Fibroblast of the conjunctiva (primary cell): ENCODE measurements at places on chromosomes 7 and 10.

GRCh38 chr7:145831616-145832206, 284.9 kb upstream of the CNTNAP2 start:
- DNase-seq = no peak

DNA sequence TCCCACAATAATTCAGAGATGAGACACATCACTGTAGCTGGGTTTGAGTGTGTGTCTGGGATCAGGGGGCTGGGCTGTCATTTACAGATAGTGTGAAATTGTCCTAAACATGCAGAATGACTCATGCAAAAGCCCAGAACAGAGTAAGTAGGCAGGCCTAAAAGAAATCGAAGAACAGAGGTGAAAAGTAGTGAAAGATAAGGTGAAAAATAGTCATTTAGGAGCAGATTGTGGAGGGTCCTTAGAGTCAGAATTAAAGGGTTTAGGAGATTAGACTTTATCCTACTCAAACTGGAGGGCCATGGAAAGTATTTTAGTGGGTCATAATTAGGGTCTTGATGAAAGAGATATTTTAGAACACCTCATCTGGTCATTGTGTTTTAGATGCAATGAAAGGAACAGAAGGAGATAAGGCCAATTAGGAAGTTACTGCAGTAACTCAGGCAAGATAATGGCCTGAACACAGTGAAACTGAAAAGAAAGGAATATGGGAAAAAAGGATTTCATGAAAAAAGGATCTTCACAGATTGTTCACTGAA, 58.3 kb upstream of the NEBL start:
- DNase-seq = no peak

- no peak for DNase-seq
Measured at GRCh38 chr7:96996111-96996957, 9.0 kb upstream of the DLX6 start.

DNA sequence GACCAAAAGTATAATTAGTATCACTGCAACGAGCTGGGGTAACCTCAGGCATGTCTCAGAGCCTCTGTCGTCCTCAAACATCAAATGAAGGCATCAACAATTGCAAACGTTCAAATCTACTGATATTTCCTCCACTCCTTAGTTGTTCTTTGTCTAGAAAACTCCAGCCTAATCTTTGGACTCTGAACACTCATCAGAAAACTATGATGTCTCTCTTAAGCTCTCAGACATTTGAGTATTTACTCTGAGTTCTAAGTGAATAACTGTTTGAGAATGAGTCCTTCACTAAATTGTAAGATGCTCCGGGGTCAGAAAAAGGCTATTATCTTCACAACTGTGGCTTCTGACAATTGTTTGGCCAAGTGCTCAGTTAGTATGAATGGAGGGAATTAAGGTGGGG, 536.4 kb downstream of the NRG3 start:
- no peak for DNase-seq

DNA sequence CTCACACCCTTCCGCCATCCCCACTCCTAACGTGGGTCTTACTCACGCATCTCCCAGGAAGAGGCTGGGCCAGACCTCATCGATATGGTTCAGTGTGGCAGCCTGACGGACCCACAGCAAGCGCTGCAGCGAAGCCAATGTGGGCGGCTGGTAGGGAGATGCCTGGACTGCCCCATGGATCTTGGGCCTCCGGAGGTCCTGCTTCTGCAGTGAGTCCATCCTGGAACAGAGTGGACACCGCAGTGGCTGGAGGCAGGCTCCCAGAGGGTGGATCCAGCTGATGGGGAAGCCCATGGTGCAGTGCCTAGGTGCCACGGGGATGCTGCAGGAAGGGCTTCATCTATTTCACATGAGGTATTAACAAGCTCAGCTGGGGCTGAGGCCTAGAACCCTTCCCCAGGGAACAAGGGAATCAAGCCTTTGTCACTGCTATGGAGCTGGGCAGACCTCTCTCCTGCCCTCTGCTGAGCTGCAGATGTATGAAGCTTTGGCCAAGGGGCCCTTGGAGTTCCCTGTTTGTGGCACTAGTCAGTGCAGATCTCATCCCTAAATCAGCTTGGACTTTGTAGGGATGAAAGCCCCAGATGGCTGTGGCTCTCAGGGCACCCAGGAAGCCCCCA, 13.7 kb upstream of the SAMD8 start:
- no peak for DNase-seq

- no peak for DNase-seq
Measured at GRCh38 chr7:18467011-18467410, 28.5 kb upstream of the HDAC9 start.

GRCh38 chr10:108450280-108450679, 1285.8 kb upstream of the SORCS1 start:
- DNase-seq = no peak

- DNase-seq = no peak
Measured at GRCh38 chr7:149454750-149455149, 6.1 kb downstream of the ZNF777 start.

GRCh38 chr10:129706081-129706480, 239.0 kb downstream of the MGMT start:
- no peak for DNase-seq

DNA sequence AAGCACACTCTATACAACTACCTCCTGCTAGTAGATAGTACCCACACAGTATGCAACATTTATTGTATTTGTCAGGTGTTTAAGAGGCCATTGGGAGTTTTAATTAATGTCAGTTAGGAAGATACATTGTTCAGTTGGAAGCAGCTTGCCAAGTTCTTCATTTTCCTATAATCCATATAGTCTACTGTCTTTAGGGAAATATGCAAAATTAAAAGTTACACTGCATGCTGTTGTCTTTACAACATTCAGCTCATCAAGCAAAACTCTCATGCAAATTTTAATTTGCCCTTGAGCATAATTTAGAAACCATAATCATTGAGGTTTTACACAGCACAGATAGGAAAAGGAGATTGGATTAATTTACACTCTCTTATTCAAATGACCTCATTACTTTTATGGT, 17.4 kb downstream of the FOXP2 start:
- DNase-seq = no peak

- DNase-seq = no peak
Measured at GRCh38 chr10:62024026-62024701, 122.7 kb downstream of the ARID5B start.

DNA sequence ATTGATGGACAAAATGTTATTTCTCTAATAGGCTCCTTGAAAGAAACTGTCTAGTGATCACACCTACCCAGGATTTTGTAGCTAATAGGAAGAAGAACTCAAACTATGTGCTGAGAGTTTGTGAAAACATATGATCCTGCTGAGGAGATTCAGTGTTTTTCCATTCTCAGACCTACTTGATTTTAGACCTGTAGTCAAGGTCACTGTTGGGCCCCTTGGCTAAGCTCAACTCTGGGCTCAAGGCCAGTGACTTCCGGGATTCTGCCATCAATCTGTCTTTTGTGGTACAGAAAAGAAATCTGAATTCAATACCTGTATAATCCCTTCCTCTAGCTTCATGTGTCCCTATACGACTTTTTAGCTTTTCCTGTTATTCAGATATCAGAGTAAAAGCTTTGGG, 79.7 kb upstream of the FERD3L start:
- no peak for DNase-seq

GRCh38 chr7:25069900-25070443, 55.1 kb downstream of the CYCS start:
- DNase-seq = peak; percentile 84

DNA sequence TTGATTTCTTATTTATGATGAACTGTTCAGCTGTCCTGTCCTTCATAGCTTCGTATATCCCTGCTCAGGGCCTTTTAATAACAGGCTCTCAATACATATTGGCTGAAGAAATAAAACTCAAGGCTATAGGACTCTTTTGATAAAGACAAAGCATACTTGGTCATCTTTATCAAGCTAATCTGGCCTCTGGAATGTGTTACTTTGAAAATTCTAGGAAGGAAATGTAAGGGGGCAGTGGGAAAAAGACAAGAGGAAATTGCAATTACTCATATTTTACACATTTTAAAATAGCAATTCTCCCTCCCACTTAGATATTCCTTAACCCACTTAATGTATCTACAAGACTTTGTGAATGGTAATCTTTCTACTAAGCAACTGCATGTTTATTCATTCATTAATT, 94.3 kb downstream of the OSBPL3 start:
- no peak for DNase-seq

DNA sequence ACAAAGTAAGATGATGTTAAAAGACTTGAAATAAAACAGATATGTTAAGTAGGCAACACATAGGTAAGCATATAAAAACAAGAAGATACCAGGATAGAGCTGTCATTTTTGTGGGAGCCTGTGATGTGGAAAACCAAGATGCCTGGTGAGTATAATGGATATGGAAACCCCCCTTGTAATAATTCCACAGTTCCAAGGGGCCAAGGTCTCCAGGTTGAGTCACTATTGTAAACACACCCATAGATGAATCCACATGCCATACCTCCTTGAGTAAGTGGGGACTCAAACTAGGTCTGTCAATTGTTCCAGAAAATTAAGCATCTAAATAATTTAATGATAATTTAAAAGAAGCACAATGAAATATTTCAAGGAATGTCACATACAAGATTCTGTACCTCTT, 15.9 kb downstream of the CAV1 start:
- no peak for DNase-seq

DNA sequence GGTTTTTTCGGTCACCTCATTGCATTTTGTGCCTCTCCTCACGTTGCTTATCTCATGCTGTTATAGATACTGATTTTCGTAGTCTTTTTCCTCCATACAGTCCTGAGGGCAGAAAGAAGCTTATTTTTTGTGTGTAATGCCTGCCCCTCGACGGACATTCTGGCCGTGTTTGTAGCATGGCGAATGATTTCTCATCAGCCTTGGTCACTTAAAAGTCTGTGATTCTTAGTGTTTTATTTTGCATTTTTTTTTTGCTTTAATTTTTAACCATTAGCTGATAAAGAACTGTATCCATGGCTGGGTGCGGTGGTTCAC, 469 bp upstream of the NOC3L start:
- DNase-seq = no peak

GRCh38 chr7:1317646-1318045, 85.0 kb downstream of the UNCX start:
- no peak for DNase-seq

- DNase-seq = no peak
Measured at GRCh38 chr10:34260904-34261303, 554.2 kb downstream of the PARD3 start.

GRCh38 chr7:38306914-38307313, 33.5 kb upstream of the TARP start:
- no peak for DNase-seq

- no peak for DNase-seq
Measured at GRCh38 chr10:89213191-89213808, 6.2 kb upstream of the CH25H start.

DNA sequence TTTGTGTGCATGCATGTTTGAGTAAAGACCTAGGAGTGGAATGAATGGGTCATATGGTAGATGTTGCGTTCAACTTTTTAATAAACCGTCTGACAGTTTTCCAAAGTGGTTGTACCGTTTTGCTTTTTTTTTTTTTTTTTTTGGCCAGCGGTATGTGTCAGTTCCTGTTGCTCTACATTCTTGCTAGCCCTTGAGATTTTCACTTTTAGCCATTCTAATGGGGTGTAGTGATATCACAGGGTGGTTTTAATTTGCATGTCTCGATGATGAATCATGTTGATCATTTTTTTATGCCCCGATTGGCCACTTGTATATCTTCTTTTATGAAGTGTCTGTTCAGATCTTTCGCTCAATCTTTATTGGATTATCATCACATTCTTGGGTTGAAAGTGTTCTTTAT, 320.7 kb downstream of the CAMK1D start:
- DNase-seq = no peak

DNA sequence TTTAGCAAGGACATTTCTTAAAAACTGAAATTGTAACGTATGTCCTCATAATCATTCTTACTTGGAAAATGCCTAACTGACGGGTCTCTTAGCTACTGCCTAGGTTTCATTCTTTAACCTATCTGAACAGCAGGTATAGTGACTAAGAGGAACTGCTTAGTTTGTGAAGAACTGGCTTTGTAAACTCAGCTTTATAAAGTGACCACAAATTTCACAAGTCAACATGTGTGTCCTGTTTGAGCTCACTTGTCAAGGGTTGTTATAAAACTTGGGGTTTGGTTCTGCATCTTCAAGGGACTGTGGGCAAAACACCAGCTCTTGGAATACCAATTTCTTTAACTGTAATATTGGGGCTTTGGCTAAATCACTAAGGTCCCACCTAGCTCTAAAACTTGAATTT, 32.2 kb downstream of the MRPS33 start:
- DNase-seq = no peak

GRCh38 chr7:130831817-130832481, 97.9 kb upstream of the KLF14 start:
- peak; percentile 66 for DNase-seq

DNA sequence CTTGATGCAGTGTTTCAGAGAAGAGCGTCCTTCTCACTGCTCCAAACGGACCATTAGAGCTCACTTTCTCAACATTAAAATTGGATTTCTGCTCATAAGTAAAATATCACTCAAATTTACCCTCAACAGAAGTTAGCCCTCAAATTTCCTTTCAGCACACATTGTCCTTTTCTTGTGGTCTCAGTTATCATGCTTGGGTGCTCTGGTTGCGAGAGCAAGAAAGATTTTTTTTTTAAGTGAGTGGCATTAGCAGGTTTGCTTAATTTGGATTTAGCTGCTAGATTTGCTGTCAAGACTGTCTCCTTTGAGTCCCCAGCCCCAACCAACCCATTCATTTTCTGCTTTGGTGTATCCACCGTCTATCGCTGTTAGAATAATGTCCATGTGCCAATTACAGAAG, 2.6 kb upstream of the CH25H start:
- no peak for DNase-seq

- no peak for DNase-seq
Measured at GRCh38 chr10:102935505-102935904, 17.4 kb downstream of the CNNM2 start.

GRCh38 chr7:46755120-46756034, 826.5 kb downstream of the TNS3 start:
- DNase-seq = no peak

GRCh38 chr10:131166486-131166885, 145.0 kb downstream of the TCERG1L start:
- no peak for DNase-seq

- no peak for DNase-seq
Measured at GRCh38 chr7:140996-141395, 51.4 kb upstream of the FAM20C start.

DNA sequence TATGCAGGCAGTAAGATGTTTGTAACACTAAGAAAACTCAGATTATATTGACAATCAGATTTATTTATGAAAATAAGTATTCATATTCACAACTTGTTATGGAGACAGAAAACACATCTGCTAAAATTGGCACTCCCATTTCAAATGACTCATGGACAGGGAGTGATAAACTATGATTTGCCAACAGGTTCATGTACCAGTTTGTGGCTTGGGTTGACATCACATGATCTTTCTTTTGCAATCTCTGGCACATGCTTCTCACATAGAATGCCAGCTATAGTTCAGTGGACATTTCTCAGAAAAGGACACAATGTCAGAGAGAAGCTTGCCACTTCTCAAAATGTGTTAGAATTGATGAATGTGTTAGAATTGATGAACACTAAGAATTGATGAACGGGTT, 663.2 kb upstream of the ANKRD30A start:
- peak; percentile 45 for DNase-seq

GRCh38 chr10:45404087-45404769, 30.2 kb downstream of the ALOX5 start:
- no peak for DNase-seq
